ENCODE measurements at places on chromosomes 7 and 10.

DNA sequence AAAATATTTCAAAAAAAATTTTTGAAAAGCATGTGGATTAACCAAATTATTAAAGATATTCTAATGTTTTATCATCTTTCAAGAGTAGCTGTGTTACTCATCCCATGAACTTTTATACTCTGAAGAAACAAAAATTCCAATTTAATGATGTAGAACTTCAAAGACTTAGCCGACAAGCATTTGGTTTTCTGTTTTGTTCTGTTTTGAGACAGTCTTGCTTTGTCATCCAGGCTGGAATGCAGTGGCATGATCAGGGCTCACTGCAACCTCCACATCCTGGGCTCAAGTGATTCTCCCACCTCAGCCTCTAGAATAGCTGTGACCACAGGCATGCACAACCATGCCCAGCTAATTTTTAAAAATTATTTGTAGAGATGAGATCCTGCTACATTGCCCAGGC, 17.8 kb upstream of the LCOR start:
- no peak for DNase-seq

DNA sequence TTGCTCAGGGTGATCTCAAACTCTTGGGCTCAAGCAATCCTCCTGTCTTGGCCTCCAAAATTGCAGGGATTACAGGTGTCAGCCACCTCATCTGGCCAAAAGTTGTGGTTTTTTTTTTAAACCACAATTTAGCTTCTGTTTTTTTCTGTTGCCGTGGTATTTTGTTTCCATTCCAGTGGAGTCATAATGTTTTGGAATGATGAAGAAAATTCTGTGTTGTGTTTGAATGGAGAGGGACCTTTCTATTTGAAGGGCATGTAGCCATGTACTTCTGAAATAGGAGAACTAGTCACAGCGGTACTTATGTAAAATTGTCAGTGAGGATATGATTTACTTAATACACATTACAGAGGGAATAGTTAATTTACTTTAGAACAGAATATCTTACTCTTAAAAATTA, 201.3 kb downstream of the ARL4A start:
- no peak for DNase-seq

GRCh38 chr10:77351386-77351785, 286.2 kb downstream of the KCNMA1 start:
- DNase-seq = no peak

DNA sequence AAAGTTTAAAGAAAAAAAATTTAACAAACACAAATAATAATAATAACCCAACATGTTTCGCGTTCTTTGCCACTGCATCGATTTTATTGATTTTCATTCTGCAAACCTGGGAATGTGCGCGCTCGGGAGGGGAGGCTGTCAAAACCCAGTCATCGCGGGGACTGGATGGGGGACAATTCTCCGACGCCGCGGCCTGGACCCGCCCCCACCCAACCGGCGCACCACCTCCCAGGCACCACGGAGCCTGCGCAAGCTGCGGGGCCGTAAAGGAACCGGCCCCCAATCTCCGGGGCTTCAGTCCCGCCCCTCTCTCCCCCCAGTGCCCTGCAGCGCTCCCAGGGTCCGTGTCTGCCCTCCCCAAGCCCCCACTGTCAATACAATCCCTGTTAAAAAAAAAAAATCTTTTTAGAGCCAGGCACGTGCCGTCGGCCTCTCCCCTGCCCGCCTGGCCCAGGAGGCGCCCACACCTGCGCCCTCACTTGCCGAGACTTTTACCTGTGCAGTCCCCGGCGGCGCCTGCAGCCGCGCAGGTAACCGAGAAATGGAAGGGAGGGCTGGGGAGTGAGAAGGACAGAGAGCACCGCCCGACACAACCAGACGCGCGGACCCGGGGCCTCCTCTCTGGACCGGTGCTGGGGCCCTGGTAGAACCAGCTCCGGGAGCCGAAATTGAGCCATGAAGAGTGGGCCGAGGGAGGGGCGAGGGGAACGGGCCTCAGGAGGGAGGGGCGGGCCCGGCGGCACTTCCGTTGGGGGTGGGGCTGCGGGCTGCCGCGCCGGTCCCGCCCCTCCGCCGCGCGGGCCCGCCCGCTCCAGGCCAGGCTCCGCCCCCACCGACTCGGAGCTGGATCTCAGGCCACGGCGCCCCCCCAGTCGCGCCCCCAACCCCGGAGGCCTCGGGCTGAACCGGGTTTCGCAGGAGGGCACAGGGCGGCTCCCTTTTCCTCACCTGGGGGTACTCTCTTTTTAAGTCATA, 7.6 kb upstream of the ZNF503 start:
- peak; percentile 29 for DNase-seq
